ENCODE measurements at places on chromosomes 7 and 10. TPM values are rescaled to one million over a fixed set of nuclear protein-coding genes. Genes with fewer than 3 reads are reported as not detected.

- no peak for DNase-seq
Measured at GRCh38 chr10:100006243-100006886, 3.4 kb downstream of the DNMBP start.

DNA sequence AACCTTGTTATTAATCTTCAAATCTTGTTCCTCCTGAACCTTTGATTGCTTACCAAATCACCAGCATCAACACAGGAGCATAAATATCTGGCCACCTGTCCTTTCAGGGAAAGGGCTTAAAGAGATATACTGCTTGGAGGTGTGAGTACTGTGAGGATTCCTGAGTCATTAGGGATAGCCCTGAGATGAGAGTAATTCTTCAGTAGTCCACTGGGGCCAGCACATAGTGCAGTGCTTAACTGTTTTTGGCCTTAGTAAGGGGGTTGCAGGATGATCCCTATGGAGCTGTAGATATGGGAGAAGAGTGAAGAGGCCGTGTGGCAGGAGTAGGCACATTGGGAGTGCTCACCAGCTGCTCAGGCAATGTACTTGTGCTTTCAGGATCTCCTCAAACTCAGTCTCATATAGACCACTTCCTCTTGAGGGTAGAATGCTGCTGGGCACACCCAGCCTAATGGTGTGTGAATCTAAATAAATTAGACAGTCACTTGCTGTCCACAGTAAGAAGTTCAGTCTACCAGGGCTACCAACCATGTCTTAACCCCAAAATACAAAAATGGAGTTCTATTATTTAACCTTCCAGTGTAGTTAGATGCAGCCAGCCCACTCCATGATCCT, 26.5 kb upstream of the GPR141 start:
- no peak for DNase-seq

DNA sequence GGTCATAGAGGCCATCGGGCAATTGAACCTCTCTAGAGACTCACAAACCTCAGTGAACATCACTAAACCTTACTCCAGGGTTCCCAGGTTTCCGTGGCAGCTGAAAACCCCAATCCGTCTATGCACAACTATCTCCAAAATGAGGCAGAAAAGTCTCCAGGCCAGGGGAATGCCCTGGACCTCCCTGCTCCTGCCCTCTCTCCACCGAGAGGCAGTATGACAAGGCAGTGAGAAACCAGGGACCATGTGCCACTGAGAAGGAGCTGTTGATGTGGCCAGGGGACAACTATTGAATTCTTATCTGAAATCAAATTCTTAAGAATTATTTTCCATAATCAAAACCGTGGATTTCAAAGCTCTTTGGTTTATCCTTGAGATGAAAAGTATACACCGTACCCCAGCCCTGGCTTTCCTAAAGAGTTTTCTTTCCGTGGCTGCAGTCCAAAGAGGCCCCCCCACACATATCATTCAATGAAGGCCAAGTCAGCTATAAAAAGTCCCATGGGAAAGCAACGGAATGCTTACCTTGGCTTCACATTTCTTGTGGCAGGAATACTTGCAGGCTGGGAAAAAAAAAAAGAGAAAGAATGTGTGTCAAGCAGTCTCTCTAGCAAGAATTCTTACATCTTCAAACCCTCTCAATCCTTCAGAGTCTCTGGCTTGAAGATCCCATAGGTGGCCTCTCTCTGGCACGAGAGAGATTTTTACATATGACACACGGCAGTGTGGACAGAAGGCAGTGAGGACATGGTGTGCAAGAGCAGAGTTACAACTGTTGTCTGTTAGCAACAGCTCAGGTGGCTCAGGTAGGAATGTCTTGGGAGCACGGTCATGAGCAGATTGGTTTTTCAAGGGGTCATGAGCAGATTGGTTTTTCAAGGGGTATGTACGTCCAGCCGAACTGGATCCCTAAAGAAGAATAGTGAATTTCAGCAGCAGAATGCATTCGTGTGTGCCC, 75.2 kb downstream of the TNS3 start:
- no peak for DNase-seq

Gene THSD7A
- polyA plus RNA-seq: 86.9 TPM

Gene NUTM2A
- 3.6 TPM for polyA plus RNA-seq

Gene ZC3HAV1
- polyA plus RNA-seq: 19.2 TPM

Gene ATP5MK
- polyA plus RNA-seq: 226 TPM

Gene NME8
- polyA plus RNA-seq: not detected

Gene DDX50
- polyA plus RNA-seq: 68.4 TPM

Gene WEE2
- polyA plus RNA-seq: 0.58 TPM

Data from left kidney (tissue), 8 donors.